Stimulated activated CD8-positive, alpha-beta memory T cell treated with anti-CD3 and anti-CD28 coated beads, Interleukin-7, amount 100 ng/mL, for 48 hours (primary cell): ENCODE measurements at places on chromosomes 2 and 18.

DNA sequence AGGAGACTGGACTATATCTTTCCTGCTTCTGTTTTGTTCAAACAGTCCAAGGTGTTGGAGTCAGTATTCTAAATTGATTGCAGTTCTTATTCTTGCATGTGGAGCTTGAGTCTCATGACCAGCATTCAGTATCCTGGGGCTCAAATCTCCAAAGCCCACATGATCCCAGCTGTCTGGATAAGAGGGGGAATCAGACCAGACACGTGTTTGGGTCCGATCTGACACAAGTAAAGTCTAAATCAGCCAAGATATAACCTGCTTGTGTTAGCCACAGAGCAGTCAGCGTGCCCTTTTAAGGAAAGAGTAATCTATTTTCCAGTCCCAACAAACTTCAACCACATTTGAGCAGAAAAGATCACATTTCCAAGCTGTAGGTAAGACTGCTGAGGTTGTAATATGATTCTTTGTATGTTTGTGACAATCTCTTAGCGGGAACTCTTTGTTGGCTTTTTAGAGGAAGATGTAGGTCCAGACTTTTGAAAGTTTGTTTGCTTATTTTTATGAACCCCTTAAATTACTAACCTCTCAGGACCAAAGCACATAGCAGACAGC lies 334.6 kb downstream of the SLC4A3 start:
- DNase-seq: no peak

GRCh38 chr2:65960953-65961352 lies 474.0 kb upstream of the MEIS1 start:
- no peak for DNase-seq

- no peak for DNase-seq
Measured at GRCh38 chr2:23069923-23070322, 315.1 kb upstream of the KLHL29 start.

GRCh38 chr2:232925153-232925820 lies 55.2 kb downstream of the SNORC start:
- no peak for DNase-seq

- DNase-seq: no peak
Measured at GRCh38 chr2:37349231-37349860, 4.9 kb downstream of the QPCT start.

DNA sequence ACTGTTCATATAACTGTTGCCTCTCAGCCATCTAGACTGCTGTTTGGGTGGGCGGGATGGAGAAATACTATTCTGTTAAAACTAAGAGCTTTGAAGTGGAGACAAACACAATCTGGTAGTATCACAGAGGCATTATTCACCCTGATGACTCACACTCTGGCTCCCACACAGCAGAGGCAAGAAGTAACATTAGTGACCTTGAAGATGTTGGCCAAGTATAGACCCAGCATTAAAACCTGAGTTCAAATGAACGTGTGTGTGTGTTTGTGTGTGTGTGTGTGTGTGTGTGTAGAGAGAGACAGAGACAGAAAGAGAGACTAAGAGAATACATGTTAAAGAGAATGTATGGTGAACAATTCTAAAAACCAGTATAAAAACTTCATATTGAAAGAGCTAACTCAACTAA lies 22.5 kb upstream of the ACVR1 start:
- no peak for DNase-seq

DNA sequence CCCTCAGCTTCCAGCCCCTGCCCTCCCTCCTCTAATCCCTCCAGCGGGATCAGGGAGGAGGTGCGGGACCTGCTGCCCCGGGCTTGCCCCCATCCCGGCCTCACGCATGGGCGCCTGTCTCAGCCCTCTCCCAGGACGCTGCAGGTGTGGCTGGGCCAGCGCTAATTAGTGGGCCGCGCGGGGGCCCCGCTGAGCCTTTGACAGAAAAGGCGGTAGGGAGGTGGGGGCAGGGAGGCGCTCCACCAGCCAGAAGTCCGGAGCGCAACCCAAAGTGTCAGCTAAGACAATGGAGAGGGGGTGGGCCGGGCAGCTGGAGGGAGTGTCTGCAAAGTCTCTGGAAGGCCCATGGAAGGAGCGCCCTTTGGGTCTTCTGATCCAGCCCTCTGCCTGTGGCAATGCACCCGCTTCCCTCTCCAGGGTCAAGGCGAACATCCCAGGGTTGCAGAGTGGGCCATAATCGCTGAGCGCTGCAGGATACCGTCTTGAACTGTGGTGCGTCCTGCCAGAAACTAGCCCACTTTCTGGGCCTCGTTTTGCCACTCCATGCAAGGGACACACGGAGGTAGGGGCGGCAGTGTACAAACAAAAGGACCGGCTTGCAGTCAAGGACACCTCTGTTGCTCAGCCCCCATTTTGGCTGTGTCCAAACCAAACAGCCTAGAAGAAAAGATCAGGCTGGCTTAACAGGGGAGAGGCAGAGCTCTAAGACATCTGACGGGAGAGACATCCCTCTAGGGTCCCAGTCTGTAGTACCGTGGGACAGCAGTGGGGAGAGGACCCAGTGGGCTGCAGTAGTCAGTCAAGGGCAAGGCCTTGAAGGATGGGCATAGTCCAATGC lies 3.5 kb downstream of the ATP6V1B1 start:
- no peak for DNase-seq

DNA sequence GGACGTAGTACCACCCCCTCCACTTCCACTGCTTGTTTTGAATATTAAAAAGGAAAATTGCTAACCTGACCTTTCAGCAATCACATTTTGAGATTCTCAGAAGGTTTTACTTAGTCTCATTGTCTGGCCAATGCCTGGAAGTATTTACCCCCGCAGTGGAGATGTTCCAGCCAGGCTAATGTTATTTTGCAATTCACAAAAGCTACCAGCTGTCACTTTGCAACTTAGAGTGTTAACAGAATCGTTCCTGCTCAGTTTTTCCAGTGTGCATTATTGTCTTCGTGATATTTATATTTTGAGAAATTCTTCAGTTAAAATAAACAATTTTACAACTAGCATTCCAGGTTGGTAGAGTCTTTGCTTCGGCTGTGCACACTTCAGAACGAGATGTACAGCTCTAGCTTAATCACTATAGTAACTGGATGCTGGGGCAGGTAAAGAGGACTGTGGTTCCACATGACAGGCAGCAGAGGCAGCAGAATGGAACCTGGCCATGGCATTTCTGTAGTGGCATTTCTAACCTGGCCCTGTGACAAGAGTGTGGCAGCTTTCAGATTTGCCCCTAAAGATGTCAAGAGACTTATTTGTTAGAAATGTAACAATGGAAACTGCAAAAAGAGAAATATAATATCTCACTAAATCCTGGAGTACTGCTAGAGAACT lies 85.1 kb downstream of the DTNA start:
- DNase-seq: no peak

- DNase-seq: no peak
Measured at GRCh38 chr2:58562276-58562675, 321.2 kb upstream of the FANCL start.

GRCh38 chr2:55592130-55592529 lies 25.3 kb downstream of the PPP4R3B start:
- no peak for DNase-seq

DNA sequence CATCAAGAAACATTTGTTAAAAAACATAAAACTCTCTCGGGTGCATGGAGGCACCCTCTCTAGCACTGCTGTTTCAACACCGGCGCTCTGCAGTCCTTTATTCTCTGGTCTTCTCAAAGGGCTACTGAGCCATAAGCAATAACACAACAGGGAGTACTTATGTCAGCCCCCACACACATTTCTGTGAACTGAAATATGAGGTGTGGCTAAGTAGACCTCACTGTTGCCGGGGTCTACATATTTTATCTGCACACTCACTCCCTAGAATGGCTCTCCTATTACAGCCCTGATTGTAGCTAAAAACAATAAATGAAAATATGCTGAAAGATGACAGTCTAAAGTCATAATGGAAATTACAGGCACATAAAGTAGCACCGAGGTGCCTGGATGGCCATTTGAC lies 235.1 kb downstream of the GRB14 start:
- DNase-seq: no peak

DNA sequence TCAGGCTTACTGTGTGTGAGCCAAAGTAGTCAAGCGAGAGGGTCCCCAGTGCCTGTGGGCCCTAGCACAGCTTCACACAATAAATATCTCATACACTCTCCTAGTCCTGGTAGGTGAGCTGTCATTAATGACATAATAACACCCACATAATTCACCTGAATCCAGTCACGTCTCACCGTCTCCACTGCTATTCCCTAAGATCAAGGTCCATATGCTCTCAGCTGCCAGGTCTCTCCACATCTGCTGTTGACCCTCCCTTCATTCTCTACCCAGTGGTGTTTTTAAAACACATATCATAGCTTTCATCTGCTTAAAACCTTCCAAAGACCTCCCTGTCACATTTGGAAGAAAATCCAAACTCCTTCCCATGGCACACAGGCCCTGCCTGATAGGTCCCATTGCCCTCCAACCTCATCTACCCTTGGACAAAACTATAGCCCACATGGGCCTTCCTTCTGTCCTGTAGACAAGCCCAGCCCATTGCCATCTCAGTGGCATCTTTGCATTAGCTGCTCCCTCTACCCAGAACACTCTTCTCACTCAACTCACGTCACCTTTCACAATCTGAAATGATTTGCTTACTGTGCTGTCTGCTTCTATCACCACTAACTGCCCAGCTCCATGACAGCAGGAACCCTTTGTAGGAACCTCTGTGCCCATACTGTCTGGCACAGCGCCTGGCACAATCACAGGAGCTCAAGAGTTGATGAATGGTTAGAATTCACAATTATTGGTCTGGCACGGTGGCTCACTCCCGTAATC lies 7.5 kb downstream of the KCNG3 start:
- DNase-seq: no peak

GRCh38 chr2:230419181-230419580 lies 3.2 kb downstream of the SP100 start:
- no peak for DNase-seq

DNA sequence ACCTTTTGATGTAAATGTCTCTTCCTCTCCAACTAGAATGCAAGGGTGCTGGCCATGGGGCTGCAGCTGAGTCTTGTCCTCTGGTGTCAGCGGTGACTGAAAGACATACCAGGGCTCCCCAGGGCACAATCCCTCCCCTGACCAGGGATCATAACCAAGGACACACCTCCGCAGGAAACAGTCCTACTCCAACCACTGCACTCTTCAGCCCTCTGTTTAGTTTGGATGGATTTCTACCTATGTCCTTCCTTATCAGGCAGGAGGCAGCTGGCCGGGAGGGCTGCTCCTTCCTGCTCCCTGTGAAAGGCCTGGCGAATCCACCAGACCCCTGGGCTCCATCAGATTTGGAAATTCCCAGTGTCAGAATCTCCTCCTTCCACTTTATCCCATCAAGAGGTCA lies 185.2 kb upstream of the ID2 start:
- no peak for DNase-seq

DNA sequence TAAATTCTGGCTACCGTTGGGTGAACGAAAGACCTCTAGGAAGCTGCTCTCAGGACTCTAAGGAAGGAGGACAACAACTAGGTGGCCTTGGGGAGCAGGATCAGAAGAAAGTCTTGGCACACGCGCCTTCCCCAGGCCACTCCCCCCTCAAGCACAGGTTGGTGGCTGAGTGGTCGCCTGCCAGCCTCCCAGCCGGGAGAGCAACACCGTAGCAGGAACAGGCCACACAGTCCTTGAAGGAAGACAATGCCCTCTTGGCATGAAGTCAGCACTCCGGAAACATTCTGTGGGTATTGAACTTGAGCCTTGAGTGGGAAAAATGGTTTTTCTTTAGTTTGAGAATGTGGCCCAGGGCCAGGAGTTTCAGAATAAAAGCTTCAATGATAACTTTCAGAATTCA lies 87.4 kb upstream of the AGAP1 start:
- DNase-seq: no peak

- no peak for DNase-seq
Measured at GRCh38 chr18:12242658-12243260, 11.4 kb upstream of the CIDEA start.

- no peak for DNase-seq
Measured at GRCh38 chr2:10768063-10768507, 44.5 kb downstream of the PDIA6 start.

DNA sequence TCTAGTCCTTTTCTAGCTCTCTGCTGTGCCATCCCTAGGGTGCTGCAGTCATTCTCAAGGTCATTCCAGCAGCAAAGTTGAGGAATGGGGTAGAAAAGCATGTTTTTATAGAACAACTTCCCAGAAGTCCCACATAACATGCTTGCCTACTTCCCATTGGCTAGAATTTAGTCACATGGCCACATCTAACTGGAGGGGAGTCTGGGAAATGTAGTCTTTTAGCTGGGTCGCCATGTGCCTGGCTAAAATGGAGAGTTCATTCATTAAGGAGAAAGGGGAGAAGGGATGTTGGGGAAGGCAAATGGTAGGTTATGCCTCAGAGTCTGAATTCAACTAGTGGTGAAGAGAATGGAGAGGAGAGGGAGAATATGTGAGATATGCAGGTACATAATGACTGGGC lies 85.7 kb downstream of the SLC4A3 start:
- no peak for DNase-seq

- no peak for DNase-seq
Measured at GRCh38 chr2:125310657-125311364, 1285.7 kb downstream of the CNTNAP5 start.

GRCh38 chr2:99403084-99403483 lies 65.9 kb downstream of the EIF5B start:
- DNase-seq: no peak
